ENCODE measurements at places on chromosomes 3 and 15. TPM values are rescaled to one million over a fixed set of nuclear protein-coding genes. Genes with fewer than 3 reads are reported as not detected.

- DNase-seq = no peak
These were observed 92.2 kb upstream of the ALCAM start for GRCh38 chr3:105274536-105274935.

GRCh38 chr15:40449275-40449674 is 8.5 kb downstream of the BAHD1 start:
- DNase-seq = no peak

Gene SKOR1
- total RNA-seq = 0.16 TPM

- DNase-seq = no peak
These were observed 25.6 kb downstream of the SQOR start for GRCh38 chr15:45660231-45660979.

DNA sequence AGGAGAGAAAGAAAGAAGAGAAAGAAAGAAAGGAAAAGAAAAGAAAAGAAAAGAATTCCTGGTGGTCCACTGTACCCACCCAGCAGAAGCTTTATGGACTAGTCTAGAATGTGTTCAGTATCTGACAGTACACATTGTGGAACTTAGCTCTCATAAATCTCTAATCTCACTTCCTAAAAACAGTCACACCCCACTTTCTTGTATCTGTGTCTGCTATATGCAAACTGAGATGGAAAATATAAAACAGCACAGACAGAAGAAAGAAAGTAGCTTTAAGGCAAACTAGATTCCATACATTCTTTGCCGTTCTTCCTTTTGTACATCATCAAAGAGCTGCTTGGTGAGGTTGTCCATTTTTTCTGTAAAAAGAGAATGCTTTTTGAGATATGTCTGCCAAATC is 41.1 kb upstream of the GNB5 start:
- DNase-seq = no peak

DNA sequence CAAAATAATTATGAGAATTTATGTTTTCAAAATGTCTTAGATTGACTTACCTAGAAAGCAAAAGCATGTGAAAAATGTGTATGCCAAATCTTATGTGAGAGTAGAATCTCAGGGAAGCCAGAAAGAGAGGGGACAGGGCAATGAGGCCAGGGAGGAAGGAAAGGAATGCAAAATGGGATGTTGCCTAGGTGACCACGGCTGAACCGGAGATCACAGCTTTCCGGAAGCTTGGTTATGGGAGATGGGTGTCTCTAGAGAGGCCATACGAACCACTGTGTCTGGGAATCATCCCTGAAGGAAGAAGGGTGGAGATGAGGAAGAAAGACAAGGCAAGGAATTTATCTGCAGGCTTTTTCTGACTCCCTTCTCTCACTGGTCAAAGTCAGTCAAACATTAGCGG is 76.0 kb downstream of the SUCLG2 start:
- DNase-seq = no peak
